Activated CD4-positive, alpha-beta T cell treated with anti-CD3 and anti-CD28 coated beads, Interleukin-10, Interleukin-2, amounts not matched to agents 100 ng/mL and 50 ng/mL, durations not matched to agents 16 hours and 8 hours (primary cell): ENCODE measurements at places on chromosomes 1 and 21.

DNA sequence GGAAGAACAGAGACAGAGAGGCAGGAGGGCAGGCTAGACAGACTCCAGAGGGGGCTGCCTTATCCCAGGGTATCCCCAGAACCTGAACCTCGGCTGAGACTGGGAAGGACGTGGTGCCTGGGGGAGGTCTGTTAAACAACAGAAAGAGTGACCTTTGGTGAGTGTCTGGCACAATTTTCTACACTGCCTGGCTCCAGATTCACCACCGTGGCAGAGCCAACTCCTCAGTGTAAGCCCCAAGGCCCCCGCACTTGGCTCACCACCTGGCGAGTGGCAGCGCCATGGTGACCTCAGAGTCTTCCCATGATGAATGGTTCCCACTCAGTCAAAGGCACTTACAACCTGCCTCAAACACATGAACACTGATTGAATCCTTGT lies 6.5 kb downstream of the RD3 start:
- no peak for DNase-seq

GRCh38 chr1:233655301-233655740 lies 41.4 kb downstream of the KCNK1 start:
- DNase-seq = no peak

- no peak for DNase-seq
These were observed 56.4 kb upstream of the NRIP1 start for GRCh38 chr21:15121097-15121654.

GRCh38 chr1:26728645-26729044 lies 32.8 kb downstream of the ARID1A start:
- no peak for DNase-seq

DNA sequence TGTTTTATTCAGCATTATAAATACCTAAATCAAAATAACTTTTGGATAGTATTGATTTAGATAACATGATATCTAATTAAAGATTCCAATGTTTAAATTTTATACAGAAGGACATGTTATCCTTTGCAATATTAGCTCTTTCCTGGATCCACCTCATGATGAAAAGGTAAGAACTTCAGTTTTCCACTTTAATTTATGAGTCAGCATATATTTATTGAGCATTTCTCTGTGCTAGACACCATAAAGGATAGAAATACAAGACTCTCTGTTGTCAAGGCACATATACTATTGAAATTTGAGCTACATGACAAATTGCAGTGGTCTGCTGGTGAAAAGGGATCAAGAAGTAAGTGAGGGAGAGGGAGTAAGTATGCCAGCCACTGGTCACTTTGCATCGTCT lies 68.1 kb upstream of the EXO1 start:
- no peak for DNase-seq

DNA sequence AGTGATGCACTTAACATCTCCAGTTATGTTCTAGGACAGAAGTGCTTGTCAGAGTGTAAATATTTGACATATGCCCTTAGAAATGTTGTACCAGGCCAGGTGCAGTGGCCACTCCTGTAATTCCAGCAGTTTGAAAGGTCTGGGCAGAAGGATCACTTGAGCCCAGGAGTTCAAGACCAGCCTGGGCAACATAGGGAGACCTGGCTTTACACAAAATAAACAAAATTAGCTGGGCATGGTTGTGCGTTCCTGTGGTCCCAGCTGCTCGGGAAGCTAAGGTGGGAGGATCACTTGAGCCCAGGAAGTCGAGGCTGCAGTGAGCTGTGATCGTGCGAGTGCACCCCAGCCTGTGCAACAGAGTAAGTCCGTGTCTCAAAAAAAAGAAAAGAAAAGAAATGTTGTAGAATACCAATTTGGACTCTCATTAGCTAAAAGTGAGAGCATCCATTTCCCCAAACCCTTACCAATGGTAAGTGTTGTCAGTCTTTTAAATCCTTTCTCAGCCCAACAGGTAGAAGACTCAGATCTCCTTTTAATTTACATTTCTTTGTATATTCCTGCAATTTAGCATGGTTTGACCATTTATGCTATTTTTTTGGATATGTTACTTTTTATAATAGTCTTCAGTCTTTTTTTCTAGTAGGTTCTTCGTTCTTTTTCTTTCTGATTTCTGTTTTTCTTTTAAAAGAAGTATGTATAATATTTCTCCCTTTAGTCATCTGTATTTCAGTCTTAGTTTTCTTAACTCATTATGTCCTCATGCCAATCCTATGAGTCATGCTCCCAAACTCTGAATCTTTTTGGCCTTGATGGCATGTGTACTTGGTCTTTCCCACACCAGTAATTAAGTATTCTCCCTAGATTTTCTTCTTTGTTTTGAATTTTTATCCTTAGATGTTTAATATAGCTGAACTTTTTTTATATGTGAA lies 74.4 kb downstream of the CAMTA1 start:
- no peak for DNase-seq

GRCh38 chr1:108033550-108033951 lies 68.6 kb upstream of the VAV3 start:
- no peak for DNase-seq

GRCh38 chr1:7300893-7301663 lies 470.0 kb upstream of the VAMP3 start:
- no peak for DNase-seq

DNA sequence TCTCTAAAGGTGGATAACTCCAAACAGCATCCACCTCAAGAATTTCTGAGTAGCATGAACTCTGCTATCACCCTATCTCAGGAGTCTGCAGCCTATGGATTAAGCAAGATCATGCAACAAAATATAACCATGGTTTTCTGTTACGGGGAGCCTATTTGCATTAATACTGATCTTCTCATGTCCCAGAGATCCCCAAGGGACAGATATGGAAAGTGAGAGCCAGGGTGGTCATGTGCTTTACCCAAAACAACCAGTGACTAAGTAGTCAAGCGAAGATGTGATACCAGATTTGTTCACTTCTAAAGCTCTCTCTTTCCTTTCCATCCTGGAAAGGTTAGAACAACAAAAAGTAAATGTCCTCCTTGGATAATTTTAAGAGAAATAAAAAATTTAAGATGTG lies 125.1 kb downstream of the PRRX1 start:
- no peak for DNase-seq

GRCh38 chr21:43921571-43921978 lies 56.6 kb downstream of the AGPAT3 start:
- peak; percentile 10 for DNase-seq

GRCh38 chr1:164726235-164726634 lies 167.3 kb downstream of the PBX1 start:
- DNase-seq = no peak

GRCh38 chr1:4017636-4018365 lies 117.7 kb upstream of the C1orf174 start:
- no peak for DNase-seq

DNA sequence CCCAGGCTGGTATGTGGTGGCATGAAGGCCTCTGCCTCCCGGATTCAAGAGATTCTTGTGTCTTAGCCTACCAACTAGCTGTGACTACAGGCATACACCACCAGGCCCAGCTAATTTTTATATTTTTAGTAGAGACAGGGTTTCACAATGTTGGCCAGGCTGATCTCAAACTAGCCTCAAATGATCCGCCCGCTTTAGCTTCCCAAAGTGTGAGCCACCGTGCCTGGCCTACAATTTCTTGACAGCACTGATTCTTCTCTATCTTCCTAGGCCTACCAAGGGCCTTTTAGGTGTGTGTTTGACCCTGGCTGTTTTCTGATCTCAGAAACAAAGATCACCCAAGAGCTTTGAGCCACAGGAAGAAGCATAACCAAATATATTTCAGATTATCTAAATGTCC lies 540.8 kb upstream of the ADAMTS5 start:
- DNase-seq = no peak

- DNase-seq = no peak
These were observed 56.7 kb upstream of the GFI1 start for GRCh38 chr1:92543131-92544055.

- DNase-seq = no peak
These were observed 50.1 kb downstream of the FOXD2 start for GRCh38 chr1:47487850-47488450.

DNA sequence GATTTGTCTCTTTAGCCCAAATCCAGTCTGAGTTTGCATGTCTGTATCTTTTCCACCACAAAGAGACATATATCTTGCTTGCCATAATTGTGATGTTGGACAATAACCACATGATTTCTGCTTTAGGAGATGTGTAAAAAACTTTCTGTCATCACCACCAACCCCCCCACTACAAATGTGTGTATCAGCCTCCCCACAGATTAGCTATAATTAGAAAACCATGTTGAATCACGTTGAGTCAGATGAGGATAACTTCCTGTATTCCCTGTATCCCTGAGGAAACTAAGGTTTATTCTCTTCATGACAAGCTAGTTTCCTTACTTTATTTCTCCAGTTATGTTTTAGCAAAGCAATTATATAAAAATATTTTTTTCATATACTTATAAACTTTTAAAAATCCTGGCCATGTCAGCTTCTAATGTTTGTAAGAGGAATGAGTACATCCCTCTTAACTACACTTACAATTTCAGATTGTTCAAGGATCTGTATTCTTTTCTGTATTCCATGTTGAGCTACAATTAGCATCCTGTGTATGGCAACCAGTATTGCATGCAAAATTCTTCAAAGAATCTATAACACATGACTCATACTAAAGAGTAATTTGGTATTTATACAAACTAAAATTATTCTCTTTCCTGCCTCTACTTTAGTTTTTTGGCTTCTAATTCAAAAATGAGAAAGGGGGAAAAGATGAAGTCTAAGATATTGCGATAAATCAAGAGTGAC lies 143.0 kb downstream of the FMN2 start:
- no peak for DNase-seq

- peak; percentile 85 for DNase-seq
These were observed 36.1 kb downstream of the CLSTN1 start for GRCh38 chr1:9787702-9788101.

GRCh38 chr1:169201084-169201619 lies 94.7 kb downstream of the ATP1B1 start:
- no peak for DNase-seq
